ENCODE measurements at places on chromosomes 3 and 15.

- no peak for DNase-seq
Measured at GRCh38 chr3:154458560-154458959, 28.6 kb upstream of the GPR149 start.

- no peak for DNase-seq
Measured at GRCh38 chr15:38843051-38843501, 278.5 kb upstream of the RASGRP1 start.

DNA sequence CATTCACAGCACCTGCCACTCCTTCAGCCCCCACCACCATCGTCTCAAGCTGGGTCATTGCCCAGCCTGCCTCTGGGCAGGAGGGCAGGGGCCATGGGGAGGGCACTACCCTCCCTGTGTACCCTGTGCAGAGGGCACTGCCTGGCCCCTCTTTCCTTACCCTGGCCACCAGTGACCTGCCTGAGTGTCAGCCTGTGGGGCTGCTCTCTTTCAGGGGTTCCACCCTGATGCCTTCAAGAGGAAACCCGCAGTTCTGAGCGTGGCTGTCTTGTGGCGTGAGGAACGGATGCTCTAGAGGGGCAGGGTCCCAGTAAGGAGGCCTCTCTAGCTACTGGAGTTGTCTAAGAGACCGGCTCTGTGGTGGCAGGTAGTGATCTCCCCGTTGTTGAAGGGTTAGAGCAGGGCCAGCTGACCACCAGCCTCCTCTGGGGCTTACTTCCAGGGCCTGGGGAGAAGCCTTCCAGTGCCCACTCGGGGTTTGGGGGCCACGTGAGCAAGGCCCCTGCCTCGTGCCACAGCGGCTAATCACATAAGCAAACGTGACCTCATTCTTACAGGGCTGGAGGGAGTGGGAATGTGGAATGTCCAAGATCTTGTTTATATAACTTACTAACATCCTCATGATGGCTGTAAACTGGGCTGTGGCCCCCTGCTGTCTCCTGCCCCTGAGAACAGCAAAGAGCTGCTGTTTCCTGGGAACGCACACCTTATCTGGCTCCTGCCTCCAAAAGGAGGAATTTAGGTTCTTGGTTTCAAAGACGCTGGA lies 31.4 kb upstream of the SEC13 start:
- DNase-seq, result no peak

DNA sequence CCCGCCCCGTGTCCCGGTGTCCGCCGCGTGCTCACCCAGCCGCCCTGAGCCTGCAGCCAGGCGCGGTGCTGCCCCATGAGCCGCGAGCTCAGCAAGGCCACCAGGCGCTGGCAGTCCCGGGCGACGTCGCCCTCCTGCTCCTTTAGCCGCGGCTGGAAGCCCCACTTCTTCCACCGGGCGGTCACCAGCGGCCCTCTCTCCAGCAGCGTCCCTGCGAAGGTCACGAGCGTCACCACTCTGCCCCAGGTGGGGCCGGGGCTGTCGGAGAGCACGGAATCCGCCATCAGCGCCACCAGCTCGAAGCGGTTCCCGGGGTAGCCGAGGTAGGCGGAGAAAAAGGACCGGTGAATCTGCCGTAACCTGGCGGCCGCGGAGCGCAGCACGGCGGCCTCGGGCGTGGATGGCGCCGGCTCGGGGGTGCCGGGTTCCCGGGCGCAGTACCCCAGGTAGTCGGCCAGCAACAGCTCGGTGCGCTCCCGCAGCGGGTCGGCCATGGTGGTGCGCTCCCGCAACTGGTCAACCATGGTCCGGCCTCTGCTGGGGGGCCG lies 298 bp downstream of the BCL2L10 start:
- DNase-seq, result no peak

- DNase-seq, result no peak
Measured at GRCh38 chr15:94655249-94655880, 424.0 kb downstream of the MCTP2 start.

DNA sequence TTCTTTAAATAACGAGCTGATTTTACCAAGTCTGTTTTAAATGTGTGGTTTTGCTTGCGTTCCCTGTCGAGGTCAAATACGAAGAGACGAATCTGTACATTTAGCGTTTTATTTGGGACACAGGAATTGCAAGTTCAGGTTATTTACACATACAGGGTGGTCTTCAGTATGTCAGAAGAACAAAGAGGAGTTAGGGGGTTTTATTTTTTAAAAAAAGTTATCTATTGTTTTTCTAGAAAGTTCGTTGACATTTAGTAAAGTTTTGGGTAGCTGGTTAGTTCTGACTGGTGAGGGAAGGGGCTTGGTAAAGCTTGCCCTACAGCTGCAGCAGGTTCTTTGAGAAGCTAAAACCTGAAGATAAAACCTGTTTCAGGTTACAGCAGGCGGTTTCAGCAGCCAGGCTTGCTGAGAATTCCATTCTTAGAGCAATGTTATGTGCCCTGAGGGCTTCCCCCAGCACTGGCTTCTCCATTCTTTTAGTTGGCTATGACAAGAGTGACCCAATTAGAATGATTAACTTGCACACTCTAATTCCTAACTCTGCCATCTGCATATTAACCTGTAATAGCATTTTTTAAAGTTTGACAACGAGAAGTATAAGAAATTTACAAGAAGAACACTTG lies 815 bp upstream of the ZNF280D start:
- DNase-seq, result no peak

DNA sequence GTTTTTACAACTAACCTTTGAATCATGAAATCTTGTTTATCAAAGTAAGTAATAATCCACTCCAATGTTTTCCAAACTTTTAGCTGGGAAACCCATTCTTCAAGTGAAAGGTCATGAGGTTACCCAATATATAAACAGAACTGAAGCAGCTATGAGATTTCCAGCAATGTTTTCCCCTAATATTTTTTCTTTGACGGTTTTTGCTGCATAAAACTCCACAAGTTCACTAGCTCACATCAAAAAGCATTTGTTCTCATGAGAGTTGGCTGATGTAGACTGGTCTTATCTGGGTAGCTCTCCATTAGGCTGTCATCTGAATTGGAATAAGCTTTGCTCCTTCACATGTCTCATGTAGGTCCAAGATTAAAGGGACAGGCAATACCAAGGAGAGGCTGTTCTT lies 241.2 kb upstream of the LRRC3B start:
- DNase-seq, result no peak

- no peak for DNase-seq
Measured at GRCh38 chr3:184228376-184229137, 828 bp upstream of the VWA5B2 start.

DNA sequence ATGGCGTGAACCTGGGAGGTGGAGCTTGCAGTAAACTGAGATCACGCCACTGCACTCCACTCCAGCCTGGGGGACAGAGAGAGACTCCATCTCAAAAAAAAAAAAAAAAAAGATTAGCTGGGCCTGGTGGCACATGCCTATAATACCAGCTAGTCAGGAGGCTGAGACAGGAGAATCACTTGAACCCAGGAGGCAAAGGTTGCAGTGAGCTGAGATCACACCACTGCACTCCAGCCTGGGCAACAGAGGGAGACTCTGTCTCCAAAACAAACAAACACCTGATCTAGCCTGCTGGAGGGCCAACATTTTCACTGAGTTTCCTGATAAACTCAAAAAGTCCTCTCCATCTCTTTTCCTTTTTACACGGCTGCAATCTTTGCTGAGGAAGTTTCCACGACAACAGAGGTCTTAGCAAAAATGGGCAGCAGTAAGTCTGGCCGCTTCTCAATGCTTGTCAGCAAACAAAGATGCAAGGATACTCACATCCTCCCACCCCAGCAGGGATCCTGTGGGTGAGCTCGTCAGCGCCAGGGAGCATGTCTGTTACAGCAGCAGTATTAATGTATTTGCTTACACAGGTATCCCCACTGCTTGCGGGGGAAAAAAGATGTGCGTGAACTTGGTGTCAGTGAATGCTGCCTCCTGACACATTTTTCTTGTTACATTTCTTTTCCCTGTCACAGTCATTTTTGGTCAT lies 21.0 kb upstream of the CCDC174 start:
- no peak for DNase-seq

DNA sequence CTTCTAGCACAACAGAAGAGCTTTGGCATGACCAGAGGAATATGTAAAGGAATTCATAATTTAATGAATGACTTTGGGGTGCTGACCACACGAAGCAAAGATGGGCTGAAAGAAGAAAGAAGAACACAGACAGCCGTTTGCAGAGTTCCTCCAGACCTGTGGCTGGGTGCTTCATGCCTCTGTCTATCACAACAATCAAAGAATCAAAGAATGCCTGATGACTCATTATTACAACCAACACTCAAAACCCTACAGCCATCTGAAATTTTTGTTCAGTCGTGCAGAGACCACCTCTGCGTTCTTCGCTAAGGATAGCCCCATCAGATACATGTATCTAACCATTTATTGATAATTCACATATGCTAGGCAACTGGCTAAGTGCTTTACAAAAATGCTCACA lies 129.0 kb upstream of the PRICKLE2 start:
- no peak for DNase-seq

- no peak for DNase-seq
Measured at GRCh38 chr3:161096771-161097367, 8.3 kb downstream of the B3GALNT1 start.

DNA sequence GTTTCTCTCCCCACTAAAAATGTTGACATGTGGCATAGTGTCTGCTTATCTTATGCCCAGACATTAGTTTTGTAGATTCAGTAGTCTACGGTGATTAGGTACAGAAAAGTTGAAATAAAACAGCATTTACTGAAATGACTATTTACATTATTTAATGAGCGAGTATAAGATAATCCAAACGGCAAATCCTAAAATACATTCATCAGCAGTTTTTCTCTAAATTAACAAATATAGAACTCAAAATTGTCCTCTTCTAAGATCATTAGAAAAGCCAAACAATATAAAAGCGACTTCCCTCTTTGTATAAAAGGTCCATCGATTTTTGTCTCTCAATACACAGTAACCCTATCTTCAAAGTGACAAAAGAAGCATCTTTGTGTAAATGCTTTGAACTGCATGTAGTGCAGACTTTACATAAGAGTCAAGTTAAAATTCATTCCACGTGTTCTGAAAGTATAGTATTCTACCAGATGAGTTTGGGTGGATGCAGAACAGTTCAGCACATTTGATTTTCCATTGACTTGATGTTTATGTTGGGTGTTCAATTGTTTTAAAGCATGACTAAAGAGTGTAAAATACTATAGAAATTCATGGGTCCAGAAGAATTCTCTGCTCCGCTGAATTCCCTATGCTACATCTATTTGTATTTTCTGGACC lies 480.8 kb upstream of the DPH6 start:
- no peak for DNase-seq

GRCh38 chr3:49415931-49416601 lies 3.8 kb downstream of the TCTA start:
- no peak for DNase-seq

DNA sequence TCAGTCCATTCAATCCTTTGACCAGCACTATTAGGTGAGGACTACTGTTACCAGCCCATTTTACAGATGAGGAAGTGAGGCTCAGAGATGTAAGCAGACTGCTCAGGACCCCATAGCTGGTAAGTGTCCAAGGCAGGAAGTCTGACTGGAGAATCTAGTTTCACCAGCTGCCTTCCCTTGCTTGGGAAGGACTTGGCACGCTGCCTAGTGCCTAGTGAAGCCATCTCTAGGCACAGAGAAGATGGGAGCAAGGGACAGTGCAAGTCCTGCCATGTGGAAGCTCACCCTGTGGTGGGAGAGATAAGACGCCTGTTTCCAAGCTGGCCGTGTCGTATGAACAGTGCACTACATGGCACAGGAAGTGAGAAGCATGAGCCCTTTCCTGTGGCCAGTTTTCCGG lies 111.8 kb upstream of the TMC3 start:
- no peak for DNase-seq

DNA sequence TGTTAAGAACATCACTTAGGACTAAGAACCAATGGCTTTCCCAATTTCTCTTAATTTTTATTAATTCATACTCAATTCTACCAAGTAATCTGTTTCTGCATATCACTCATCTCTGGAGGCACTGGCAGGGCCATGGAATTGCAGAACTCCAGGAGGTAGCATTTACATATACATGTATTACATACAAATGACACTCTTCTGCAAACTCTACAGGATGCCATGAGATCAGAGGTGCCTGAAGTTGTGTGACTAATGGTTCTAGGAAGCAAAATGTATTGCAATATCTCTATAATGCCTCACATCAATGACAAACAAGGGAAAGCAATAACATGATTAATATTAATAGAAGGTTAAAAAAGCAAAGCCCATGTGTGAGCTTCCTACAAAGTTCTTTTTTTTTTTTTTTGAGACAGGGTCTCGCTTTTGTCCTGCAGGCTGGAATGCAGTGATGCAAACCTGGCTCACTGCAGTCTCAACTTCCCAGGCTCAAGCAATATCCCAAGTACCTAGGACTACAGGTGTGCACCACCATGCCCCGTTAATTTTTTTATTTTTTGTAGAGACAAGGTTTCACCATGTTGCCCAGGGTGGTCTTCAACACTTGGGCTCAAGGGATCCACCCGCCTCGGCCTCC lies 33.0 kb downstream of the DENND6A start:
- DNase-seq, result no peak

GRCh38 chr15:88574655-88575054 lies 28.2 kb upstream of the DET1 start:
- no peak for DNase-seq

- no peak for DNase-seq
Measured at GRCh38 chr3:51539291-51539941, 897 bp downstream of the RAD54L2 start.

DNA sequence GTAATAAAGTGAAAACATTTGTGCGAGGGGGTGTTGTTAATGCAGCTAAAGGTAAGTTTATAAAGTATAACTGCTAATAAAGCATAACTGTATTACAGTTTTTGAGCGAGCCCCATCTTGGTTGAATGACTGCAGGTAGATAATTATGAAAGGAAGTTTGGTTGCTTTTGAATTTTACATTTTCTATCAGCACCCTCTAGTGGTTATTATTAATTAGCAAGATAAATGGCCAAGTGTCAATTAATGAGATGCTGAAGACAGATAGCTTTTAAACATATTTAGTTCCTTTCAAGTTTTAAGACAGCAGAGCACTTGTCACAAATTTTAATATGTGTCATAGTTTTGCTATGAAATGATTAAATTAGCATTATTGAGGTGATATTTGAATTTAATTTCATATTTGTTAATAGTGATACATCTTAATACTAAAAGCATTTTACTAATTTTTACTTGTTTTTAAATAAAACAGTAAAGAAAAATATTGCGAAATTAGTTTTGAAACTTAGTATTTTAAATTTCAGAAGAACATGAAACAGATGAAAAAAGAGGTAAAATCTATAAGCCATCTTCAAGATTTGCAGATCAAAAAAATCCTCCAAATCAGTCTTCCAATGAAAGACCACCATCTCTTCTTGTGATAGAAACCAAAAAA lies 15.1 kb downstream of the U2SURP start:
- DNase-seq, result no peak

GRCh38 chr15:99344639-99345038 lies 93.4 kb downstream of the LRRC28 start:
- DNase-seq, result no peak

DNA sequence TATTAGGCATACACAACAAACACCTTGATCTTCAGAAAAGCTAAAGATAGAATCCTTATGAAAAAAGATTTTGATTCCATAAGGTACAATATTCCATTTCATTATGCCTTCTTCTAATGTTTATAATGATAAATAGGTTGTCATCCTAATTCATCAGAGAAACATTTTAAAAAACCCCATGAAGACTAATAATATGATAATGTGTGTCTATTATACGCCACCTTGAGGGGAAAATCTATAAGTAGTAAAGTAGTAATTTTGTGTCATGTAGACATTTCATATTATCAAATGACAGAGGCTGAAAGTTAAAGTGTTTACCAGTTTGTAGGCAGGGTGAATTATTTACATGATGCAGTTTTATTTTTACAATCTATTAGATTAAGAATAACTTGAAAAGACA lies 524.3 kb downstream of the GBE1 start:
- no peak for DNase-seq

All from C1 segment of cervical spinal cord (tissue), 14 donors.